Stimulated activated CD4-positive, alpha-beta T cell treated with anti-CD3 and anti-CD28 coated beads, Interleukin-1b, Interleukin-23, amount 100 ng/mL, for 24 hours (primary cell): ENCODE measurements at places on chromosomes 12 and 14.

- no peak for DNase-seq
Measured at GRCh38 chr14:21192447-21192822, 36.6 kb upstream of the OR5AU1 start.

- DNase-seq = no peak
Measured at GRCh38 chr12:64494998-64495729, 43.2 kb downstream of the TBK1 start.

DNA sequence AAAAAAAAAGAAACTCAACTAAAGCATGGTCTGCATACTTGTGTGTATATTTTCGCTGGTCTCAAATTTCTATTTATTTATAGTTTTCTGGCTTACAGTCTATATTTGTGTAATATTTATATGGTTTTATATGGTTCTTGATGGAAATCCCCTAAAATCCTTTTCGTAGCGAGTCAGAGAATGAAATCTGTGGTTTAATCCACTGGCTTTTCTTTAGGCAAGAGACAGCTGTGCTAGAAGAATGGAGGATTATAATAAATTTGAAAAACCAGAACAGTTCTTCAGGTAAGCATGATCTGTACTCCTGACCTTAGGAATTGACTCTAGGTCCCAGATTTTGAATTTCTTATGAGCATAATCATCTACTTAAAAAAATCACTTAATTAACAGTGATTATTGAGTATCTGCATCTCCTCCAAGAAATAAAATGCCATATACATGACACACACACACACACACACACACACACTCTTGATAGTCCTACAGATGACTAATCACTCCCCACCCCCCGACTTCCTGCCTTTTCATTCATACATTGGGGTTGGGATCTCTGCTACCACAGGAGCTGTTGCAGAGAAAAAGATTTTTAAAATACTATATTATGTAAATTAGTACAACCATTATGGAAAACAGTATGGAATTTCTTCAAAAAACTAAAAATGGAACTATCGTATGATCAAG is 113.4 kb downstream of the CRADD start:
- no peak for DNase-seq

DNA sequence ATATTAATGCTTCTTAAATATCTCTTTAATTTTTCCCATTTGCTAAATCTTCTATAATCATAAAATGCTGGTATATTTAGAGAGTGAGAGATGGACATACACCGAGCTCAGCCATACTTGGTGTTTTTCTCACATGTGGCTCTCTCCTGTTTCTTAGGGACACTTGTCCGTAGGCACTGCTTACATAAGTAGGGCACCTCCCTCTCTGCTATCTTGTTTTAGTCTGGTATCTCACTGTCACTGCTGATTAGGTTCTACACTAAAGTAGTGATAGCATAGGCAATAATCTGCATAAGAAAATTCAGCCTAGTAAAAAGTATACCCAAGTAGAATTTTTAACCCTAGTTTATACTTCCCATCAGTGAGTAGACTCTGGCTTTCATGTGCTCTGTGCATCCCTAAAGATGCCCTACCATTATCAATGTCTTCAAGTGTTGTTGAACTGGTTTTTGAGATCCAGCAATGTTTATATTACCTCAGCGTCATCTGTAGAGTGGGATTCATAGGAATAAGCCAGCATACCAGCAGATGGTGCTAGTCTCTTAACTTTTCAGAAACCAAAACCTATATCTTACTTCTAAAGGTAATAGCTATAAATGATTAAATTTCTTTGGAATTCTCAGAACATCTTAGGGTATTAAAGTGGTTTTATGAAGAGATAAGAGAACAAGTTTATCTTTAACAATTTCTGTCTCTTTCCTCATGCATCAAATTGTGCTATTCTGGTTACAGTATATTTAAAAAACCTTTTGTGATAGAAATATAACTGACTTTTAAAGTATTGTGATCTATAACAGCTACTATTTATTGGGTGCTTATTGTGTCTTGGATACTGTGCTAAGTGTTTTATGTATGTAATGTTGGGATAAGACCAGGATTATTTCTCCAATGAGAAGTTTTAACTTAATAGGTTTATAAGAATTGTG is 32.9 kb downstream of the ARID2 start:
- DNase-seq = no peak
